ENCODE measurements at places on chromosomes 2 and 18.

DNA sequence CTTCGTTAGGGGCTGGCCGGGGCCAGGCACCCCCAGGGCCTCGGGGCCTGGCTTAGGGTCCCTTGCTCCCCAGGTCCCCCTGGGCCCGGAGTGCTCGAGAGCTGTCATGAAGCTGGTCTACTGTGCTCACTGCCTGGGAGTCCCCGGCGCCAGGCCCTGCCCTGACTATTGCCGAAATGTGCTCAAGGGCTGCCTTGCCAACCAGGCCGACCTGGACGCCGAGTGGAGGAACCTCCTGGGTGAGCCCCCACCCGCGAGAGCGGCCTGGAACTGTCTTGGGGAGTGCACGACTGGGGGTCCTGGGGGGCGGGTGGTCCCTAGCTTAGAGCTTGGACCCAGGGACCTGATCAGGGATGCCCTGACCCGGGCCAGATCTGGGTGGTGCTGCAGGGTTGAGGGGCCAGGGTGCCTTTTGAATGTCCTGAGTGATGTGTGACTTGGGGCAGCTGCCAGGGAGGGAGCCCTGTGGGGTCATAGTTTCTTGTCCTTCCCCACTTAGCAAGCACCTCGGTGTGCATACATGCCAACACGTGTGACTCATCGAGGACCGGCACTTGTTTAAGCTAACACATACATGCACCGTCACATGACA lies 27.9 kb downstream of the GPC1 start:
- no peak for DNase-seq

DNA sequence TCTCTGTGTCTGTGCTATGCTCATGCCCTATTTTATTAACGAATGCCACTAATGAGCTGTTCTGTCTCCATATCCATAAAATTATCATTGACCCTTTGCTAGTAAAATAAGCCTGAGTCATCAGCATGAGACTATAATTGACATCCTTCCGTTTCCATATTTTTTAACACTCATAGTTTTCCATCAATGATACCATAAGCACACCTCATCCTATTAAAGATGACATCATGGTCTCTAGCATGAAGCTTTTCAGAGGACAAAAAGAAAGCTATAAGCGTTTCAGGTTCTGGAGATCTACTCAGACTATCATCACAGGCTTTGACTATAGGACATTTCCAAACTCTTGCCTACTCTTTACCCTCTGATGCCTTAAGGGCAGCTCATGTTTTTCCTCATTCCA lies 1.2 kb upstream of the DSC2 start:
- no peak for DNase-seq

DNA sequence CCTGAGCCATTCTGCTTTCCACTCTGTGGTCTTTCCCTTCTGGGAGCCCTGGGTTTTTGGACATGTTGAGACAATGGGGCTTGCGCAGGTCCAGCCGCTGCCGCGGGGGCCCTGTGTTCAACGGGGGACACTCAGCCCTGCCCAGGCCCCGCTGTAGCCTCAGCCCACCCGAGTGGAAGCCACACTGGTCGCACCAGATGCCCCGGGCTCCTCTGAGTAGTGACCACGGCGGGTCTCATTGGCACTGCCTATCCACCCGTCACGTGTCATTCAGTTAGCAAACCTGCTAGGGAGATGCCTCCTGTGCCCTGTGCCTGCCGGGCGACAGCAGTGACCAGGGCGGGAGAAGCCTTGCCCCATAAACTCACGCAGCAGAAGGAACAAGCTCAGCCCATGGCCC lies 19.1 kb downstream of the D2HGDH start:
- DNase-seq = no peak

DNA sequence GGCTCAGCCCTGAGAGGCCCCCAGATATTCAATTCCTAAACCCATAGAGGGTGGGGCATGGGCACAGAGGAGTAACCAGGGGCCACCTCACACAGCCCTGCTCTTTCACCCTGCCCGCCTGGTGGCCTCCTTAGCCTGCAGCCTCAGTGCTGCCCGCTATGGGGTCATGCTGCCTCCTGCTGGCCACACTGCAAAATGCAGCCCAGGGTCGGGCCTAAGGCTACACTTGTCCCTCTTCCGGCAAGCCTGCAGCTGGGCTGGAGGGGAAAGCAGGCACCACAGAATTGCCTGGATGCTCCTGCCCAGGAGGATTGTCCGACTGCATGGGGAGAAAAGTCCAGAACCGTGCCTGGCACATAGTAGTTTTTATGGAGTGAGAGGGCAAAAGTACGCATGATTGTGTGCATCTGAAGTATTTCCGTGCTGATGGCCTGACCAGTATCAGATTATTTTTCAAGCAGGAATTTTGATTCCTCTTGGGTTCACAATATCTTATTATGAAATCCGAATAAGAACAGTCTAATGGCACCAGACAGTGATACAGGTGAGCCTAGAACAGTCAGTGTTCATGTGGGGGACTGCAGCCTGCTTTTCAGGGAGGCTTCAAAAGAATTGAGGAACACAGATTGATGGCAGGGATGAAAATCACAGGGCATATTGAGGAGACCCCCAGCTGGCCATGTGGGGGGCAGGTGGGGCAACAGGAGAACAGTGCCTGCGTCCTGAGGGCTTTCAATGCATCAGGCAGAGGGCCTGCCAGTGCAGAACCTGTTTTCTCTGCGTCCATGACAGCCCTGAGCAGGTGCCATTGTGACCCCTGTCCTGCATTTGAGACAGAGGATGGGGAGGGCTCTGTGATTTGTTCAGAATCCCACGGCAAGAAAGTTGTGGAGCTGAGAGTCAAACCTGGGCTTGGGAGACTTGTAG lies 51.2 kb upstream of the ALPP start:
- DNase-seq = peak; percentile 82

GRCh38 chr2:171965661-171966060 lies 34.1 kb upstream of the METAP1D start:
- no peak for DNase-seq

- DNase-seq = no peak
Measured at GRCh38 chr2:189654641-189655040, 6.6 kb upstream of the ASNSD1 start.

- DNase-seq = peak; percentile 47
Measured at GRCh38 chr2:101012706-101013181, 10.7 kb downstream of the RPL31 start.

- no peak for DNase-seq
Measured at GRCh38 chr2:138615257-138615656, 113.7 kb downstream of the SPOPL start.

- DNase-seq = no peak
Measured at GRCh38 chr2:240129731-240130392, 6.2 kb downstream of the COPS9 start.

- DNase-seq = no peak
Measured at GRCh38 chr2:32363597-32363996, 6.8 kb downstream of the BIRC6 start.

GRCh38 chr2:111053825-111054515 lies 66.7 kb upstream of the BCL2L11 start:
- DNase-seq = no peak

DNA sequence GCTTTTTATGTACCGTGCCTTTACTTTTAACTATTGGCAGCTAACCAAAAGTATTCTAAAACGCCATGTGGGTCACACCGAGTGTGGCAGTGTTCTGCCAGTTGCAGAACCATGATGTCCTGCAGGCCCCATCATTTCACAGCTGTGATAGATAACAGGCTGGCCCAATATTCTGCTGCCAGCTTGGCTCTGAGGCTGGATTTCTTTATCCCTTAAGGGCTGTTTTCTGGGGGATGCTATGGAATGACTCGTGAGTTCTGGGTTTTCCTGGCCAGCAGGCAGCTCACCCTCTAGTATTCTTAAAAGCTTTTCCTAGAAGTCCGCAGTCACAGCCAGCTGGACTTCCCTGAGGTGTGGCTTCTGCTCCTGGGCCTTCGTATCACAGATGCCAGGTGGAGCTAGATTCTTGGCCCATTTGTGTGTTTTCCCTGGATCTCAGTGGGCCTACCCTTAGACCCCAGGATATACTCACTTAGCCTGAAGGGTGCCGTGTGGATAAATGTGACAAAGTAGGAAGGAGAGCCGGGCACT lies 41.0 kb downstream of the FHOD3 start:
- DNase-seq = no peak

DNA sequence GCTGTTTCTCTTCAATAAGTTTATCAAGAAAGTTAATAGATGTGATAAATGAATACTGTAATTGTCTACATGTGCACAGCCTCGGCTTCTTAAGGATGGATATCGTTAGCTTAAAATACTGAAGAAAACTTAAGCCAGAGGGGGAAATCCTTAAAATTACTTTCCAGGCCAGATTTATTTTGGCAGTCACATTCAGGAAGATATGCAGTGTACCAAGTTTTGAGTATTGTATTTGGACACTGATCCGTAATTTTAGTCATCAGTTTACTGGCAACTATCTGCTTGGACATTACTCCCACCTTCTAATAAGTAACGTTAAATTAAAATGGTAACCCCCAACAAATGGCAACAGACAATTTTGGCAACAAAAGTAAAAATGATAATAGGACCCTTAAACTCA lies 770.0 kb upstream of the ZEB2 start:
- no peak for DNase-seq

DNA sequence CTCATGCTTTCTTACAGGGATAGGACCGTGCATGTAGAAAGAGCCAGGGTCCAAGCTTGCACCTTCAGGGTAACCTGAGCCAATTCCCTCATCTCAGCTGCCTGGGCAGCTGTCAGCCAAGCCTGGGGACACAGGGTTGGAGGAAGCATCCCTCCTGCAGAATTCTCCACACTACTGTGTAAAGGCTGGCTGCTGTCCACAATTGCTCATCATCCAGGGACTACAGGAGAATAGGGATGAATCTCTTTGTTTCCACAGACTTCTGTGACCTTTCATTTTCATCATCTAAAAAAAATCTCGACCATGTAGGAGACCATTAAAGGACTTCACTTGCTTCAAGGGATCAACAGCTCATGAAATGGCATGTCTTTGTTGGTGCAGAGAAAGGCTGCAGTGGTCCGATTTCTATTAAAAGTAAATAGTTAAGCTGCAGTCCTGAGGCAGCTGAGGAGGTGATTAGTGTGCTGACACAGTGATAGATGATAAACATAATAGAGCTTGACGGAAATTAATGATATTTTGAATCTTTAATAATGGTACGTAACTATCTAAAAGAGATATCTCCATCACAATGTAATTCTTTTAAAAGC lies 74.4 kb upstream of the COPS8 start:
- DNase-seq = no peak

GRCh38 chr2:19538411-19538963 lies 180.1 kb upstream of the OSR1 start:
- DNase-seq = no peak

DNA sequence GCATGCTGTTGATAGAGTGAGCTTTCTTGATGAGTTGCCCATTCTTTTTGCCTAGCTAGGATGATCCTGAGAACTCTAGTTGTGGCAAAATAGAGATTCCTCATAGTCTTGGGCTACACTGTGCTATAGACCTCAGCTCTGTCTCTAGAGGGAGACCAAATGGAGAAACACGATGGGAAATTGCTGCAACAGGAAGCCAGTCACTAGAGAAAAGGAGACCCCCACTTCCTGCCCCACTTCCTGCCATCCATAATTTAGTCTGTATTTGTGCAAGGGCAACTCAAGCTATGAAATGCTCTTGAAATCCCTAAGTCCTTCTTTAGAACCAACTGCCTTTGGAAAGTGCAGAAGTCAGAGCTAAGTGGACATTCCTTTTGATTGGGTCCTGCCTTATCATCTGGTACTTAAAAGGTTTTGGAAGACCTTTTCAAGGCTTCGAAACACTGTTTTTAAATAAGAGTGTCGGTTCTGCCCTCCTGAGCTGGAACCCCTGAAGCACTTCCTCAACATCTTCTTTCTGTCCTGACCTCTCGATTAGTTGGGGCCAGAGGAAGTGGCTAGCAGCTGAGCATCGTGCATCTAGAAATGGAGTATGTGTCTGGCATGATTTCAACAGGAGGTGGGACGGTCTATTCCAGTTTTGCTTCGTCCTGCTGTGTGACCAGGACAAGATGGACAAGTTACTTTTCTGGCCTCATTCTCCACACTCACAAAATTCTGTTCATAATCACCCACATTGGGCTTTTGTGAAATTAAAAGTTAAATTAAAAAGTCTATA lies 8.6 kb upstream of the KCNE4 start:
- DNase-seq = no peak

GRCh38 chr2:69097148-69097610 lies 84.2 kb downstream of the ANTXR1 start:
- no peak for DNase-seq

GRCh38 chr2:88146590-88146989 lies 18.7 kb upstream of the FABP1 start:
- DNase-seq = no peak

- DNase-seq = no peak
Measured at GRCh38 chr2:226256237-226256636, 543.4 kb downstream of the IRS1 start.

GRCh38 chr18:10100941-10101701 lies 187.3 kb downstream of the VAPA start:
- no peak for DNase-seq

GRCh38 chr18:10041180-10041579 lies 127.4 kb downstream of the VAPA start:
- DNase-seq = no peak

DNA sequence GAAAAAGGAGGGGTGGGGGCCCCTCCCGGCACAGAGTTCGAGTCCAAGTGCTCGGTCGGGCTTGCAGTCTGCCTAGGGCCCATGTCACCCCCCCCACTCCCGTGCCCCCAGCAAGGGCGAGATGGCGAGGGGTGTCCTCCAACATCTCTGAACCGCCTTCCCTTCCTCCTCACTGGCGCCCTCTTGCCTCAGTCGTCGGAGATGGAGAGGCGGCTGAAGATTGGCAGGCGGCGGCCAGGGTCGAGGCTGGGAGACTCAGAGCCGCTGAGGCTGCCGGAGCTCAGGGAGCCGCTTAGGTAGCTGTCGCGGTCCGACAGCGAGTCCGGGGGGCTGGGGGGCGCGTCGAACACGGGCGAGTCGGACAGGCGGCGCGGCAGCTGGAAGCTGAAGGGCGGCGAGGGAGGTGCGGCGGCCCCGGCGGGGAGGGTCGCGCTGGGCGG lies 2.3 kb downstream of the ZFP36L2 start:
- peak; percentile 88 for DNase-seq

- no peak for DNase-seq
Measured at GRCh38 chr2:19722531-19722971, 179.2 kb downstream of the TTC32 start.

GRCh38 chr2:223797037-223797436 lies 40.3 kb downstream of the AP1S3 start:
- no peak for DNase-seq

GRCh38 chr2:232142502-232142901 lies 181.0 kb downstream of the DIS3L2 start:
- no peak for DNase-seq

GRCh38 chr2:102359527-102359926 lies 3.9 kb downstream of the IL18R1 start:
- no peak for DNase-seq

- DNase-seq = no peak
Measured at GRCh38 chr2:169426069-169426663, 53.1 kb upstream of the BBS5 start.

- no peak for DNase-seq
Measured at GRCh38 chr2:172361840-172362239, 65.5 kb upstream of the ITGA6 start.

Data from CD8-positive, alpha-beta T cell (primary cell).